Smooth muscle cell of the brain vasculature (primary cell): ENCODE measurements at places on chromosomes 1 and 21.

DNA sequence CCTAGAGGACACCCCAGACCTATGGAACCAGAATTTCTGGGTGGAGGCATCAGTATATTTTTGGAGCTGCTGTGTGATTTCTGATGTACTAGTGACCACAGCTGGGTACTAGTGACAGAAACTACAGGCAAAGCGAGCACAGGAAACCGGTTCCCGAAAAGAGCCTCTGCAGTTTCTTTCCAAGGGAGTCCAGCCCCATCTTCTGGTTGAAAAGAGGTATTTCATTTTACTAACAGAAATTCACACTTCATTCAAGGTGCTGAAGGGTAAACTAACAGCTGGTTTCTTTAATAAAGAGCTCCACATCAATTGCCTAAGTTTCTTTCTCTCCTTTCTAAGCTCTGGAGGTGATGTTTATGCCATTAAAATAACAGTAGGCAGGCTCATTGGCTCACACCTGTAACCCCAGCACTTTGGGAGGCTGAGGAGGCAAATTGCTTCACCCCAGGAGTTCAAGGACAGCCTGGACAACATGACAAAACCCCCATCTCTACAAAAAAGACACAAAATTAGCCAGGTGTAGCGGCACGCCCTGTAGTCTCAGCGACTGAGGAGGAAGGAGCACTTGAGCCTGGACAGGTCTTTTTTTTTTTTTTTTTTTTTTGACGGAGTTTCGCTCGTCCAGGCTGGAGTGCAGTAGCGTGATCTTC, 22.0 kb downstream of the THAP3 start:
- DNase-seq: no peak

GRCh38 chr1:209876078-209876800, 48.5 kb downstream of the UTP25 start:
- DNase-seq: no peak

GRCh38 chr1:38964140-38964548, 22.5 kb upstream of the RHBDL2 start:
- DNase-seq: no peak

DNA sequence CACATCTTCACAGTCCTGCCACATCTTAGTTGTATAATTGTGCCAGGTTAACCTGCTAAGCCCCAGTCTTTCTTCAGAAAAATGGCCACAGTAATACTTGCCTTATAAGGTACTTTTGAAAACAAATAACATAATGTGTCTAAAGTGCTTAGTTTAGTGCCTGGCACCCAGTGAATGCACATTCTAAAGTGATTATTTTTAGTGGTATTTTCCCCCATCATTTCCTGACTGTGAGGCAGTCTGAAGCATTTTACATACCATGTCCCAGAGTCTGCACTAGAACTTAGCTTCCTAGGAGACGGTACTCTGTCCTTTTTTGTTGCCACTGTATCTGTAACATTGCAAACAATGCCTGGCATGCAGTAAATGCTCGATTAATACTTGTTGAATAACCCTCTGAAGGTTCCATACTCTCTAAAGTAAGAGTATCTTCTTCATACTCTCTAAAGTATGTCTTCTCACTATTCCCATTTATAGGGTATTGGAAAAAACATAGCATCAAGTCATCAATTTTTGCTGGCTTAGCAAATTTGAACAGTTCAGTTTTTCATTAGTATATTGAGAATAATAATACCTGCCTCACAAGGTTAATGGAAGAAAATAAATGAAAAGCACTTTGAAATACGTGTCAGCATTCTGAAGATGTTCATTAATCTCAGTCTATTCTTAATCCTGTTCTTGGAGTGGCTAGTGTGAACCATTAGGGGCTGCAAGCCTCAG, 43.7 kb downstream of the FMO3 start:
- DNase-seq: no peak

- no peak for DNase-seq
Observed at GRCh38 chr1:238606457-238606856, 715.7 kb upstream of the ZP4 start.

DNA sequence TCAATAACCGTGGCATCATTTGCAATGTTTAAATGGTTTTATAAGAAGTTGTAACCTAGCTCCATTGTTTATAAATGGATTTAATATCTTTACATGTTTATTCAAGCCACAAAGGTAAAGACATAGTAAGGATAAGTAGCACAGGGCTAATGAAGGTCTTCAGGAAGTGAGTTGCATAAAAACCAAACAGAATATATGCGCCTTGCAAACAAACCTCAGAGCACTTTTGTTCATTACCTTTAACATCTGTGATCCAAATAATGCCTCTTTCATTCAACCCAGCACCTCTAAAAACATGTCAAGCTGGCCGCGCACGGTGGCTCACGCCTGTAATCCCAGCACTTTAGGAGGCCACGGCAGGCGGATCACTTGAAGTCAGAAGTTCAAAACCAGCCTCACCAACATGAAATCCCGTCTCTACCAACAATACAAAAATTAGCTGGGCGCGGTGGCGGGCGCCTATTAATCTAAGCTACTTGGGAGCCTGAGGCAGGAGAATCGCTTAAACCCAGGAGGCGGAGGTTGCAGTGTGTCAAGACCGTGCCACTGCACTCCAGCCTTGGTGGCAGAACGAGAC, 25.3 kb downstream of the BRINP3 start:
- no peak for DNase-seq
